Activated effector memory CD4-positive, alpha-beta T cell treated with Interleukin-2 at 50 U/mL for 16 hours (primary cell): ENCODE measurements at places on chromosomes 1 and 21.
A peak's percentile ranks its signal among the peaks of the same experiment; 100 is the strongest.

- DNase-seq, result no peak
Measured at GRCh38 chr1:107776900-107777663, 187.9 kb downstream of the VAV3 start.

GRCh38 chr1:58927041-58927721 lies 143.3 kb upstream of the JUN start:
- DNase-seq, result no peak

GRCh38 chr21:25536752-25537151 lies 70.5 kb downstream of the MRPL39 start:
- DNase-seq, result no peak

GRCh38 chr1:29599826-29600225 lies 363.5 kb downstream of the PTPRU start:
- DNase-seq, result no peak

- DNase-seq, result no peak
Measured at GRCh38 chr1:160844447-160845232, 18.0 kb downstream of the CD244 start.

DNA sequence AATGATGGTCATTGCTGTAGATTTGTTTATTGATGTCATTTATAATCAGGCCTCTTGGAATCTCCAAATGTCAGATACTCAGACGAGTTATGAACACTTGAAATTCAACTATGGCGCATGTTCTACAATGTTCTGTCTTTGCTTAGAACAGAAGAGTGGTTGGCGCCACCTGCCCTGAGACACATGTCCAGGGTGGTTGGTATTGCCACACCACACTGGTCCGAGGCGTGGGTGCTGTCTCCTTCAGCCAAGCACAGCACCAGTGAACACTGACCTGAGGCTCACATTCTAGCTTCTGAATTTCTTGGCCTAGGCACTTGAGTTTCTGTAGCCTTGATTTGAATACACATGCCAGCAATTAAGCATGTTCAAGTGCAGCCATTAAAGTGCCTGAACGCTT lies 10.1 kb upstream of the BMP8A start:
- no peak for DNase-seq

DNA sequence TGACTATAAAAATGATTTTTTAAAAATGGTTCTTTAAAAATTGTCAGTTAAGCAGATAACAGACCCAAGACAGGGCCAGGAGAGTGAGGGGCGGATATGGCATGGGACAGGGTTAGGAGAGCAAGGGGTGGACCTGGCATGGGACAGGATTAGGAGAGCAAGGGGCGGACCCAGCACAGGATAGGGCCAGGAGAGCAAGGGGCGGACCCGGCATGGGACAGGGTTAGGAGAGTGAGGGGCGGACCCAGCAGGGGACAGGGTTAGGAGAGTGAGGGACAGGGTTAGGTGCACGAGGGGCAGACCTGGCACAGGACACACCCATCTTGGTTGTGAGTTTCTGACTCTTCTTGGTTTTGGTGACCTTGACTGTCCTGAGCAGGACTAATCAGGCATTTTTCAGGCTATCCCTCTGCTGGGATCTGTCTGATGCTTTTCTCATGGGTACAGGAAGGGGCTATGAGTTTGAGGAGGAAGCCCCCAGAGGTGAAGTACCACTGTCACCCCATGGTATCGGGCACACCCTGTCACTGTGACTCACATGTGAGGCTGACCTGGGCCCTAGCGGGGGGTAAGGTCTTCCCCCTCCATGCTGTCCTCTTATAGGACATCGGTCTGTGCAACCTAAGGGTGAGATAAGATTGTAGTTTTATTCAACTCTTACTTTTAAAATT lies 159.0 kb upstream of the COL6A1 start:
- DNase-seq, result no peak

DNA sequence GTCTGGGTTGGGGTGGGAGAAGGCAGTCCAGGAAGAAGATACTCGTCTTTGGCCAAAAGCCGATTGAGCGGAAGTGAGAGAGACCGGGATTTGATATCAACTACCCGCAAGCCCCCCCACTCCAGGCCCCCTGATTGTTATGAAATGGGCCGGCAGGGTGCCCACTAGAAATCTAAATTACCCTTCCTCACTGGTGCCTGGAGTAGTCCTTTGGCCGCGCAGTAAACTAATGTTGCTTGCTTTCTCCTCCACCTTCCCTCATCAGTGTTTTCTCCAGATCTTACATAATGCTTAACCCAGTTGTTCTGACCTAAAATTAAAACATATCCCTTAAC lies 119.2 kb upstream of the BARHL2 start:
- no peak for DNase-seq

DNA sequence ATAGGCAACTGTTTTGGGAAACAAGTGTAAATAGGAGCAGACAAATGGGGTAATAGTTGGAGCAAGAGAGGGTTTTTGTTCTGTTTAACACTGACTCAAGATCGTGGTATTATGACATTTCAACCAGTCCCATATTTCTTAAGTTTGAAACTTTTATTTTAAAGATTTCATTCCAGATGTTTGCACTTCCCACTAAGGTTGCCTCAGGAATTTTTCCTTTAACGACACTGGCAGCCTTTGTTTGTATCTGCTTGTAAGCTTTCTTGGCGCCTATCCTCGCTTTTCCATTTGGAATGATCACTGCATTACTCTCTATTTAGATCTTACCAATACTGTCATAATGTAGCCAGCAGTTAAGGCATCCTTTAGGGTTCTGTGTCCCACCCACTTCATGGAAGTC lies 67.7 kb downstream of the ALG6 start:
- no peak for DNase-seq

DNA sequence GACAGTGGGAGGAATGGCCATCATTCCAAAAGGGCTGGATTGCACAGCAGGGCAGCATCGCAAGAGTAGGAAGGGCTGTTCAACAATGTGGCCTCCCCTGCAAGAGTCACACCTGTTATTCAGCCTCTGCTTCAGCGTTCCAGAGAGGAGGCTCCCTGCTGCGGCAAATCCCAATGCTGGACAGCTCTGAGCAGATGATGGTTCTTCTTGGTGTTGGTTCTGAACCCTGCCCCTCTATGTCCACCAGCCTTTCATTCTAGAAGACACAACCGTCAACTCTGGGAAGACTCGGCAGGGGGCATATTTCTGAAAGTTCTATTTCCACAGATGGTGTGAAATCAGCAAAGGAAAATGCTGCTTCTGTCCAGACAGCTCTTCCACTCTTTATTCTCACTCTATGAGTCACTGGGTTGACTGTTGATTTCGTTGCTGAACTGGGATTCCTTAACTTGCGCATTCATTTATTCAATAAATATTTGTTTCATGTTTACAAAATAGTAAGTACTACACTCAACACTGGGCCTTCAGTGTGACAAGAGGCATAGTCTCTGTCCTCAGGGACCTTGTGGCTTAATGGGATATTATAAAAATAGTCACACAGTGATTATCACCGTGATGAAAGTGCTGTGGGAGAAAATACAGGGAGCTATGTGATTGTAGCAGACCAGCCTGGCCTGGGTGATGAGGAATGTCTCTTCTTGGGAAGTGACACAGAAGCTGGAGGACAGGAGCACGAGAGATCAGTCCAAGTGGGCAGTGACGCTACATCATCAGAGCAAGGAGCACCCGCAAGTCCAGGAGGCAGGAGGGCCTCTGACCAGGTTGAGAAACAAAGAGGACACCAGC lies 260.3 kb downstream of the SIPA1L2 start:
- DNase-seq, result no peak

DNA sequence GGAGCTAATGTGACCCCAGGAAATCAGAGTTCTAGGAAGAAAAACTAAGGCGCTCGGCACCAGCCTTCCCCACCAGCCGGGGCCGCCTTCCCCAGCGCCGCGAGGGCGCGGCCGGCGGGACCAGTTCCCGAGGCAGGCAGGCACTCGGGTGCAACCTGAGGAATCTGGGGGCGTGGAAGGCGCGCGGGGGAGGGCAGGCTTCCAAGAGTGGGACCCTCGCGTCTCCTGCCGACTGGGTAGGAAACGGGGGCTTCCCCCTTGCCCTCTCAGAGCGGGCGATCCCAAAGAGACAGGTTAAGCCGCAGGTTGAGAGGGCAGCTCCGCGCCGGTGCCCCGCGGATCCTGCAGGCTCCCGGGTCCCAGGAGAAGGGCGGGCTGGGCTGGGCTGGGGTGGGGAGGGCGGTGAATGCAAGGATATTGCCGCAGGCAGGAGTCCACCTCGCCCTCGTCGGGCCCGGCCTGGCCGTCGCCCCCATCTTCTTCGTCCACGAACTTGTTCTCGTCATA lies 431 bp downstream of the ARPC5 start:
- peak; percentile 4 for DNase-seq

DNA sequence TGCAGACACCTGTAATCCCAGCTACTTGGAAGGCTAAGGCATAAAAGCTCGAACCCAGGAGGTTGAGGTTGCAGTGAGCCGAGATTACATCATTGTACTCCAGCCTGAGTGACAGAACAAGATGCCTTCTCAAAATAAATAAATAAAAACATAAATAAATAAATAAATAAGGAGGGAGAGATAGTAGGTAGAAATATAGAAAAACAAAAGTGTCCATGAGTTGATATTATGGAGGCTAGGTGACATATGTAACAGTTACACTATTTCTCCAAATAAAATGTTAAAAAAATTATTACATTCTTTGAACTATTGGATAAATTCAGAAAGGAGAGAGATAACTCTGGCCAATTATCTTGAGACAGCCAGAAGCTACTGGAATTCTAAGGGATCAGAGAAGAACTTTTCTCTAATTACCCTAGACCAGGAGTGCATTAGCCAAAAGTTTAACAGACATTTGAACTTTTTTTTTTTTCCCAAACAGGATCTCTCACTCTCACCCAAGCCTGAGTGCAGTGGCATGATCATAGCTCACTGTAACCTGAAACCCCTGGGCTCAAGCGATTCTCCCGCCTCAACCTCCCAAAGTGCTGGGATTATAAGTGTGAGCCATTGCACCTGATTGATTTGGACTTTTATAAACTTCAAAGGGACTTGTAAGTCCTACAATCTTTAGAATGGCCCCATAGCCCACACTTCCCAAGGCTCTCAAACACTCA lies 17.6 kb downstream of the SYNJ1 start:
- no peak for DNase-seq

DNA sequence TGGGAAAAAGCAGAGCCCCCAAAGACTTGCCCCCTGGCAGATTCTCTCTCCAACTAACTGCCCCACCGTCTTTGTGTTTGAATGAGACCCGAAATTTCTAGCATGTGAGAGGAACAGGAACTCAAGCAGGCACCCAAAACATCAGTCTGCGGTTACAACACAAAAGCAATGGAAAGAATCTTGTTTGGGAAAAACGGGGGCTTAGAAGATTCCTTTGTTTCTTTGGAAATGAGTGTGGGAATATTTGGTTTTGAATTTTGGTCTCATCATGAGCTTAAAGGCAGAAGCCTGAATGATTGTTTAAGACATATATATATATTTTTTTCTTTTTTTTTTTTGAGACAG lies 188.9 kb upstream of the TMEM51 start:
- no peak for DNase-seq

DNA sequence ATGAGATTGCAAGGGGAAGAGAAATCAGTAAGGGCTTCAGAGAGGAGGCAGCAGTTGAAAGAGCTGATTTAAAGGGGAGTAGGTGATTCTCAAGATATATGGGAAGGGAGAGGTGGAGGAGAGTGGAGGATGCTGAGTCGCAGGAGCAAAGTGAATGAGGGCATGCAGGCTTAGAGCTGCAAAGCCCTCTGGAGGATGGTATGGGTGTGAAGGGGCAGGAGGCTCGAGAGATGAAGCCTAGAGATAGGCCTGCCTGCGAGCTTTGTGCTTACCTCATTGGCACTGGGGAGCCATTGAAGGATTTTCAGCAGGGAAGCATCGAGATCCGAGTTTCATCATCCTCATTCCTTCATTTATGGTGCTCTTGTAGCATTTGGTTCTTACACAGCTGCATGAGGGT lies 15.8 kb upstream of the SH2D2A start:
- DNase-seq, result no peak

- DNase-seq, result no peak
Measured at GRCh38 chr1:159068886-159069285, 7.7 kb downstream of the AIM2 start.

DNA sequence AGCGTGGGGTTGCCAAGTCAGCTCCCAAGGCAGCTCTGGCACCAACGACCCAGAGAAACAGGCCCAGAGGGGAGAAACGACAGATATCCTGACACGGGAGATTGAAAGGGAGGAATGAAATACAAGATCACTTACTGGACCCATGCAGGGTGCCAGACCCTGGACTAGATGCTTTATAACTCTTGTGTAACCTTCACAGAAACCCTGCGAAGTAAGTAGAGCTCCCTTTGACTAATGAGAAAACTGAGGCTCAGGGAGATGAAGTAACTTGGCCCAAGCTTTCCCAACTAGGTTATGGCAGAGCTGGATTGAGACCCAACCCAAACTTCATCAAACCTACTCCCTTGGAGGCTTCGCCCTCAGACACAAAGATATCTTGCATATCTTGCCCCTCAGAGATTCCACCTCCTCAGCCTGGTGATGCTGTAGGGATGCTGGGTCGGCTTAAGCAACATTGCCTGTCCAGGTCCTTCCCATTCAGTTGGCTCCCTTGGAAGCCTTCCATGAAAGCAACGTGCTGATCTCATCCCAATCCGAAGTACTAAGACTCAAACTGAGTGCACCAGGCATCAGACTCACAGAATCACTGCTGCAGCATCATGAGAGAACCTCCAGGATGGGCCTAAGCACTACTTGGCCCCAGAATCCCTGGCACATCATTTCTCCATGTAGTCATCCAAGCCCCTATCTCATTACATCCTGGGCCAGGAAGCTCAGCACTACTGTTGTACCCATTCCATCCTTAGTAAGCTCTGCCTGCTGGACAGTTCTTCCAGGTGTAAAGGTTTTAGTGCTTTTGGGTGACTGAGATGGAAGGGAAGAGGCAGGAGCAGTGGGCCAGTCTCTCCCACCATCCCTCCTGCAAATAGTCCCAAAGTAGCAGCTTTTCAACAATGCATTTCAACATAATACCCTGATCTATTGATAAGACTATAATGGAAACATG lies 1.1 kb upstream of the IGSF9 start:
- no peak for DNase-seq

- DNase-seq, result no peak
Measured at GRCh38 chr21:46151989-46152926, 3.1 kb downstream of the FTCD start.

DNA sequence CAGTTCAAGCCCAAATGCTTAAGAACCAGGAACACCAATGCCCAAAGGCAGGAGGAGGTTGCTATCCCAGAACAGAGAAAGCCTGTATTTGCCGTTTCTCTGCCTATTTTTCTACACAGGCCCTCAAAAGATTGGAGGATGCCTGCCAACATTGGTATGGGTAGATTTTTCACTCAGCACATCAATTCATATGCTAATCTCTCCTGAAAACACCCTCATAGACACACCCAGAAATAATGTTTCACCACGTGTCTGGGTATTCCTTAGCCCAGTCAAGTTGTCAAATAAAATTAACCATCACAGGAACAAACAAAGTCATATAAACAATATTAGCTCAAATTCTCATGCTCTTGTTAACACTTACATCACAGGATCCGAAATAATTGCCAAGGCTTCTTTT lies 121.9 kb downstream of the RGS21 start:
- DNase-seq, result no peak
